DMS 273 treated with DMSO at 0.1 percent for 48 hours (cell line): ENCODE measurements at places on chromosomes 4 and X.

DNA sequence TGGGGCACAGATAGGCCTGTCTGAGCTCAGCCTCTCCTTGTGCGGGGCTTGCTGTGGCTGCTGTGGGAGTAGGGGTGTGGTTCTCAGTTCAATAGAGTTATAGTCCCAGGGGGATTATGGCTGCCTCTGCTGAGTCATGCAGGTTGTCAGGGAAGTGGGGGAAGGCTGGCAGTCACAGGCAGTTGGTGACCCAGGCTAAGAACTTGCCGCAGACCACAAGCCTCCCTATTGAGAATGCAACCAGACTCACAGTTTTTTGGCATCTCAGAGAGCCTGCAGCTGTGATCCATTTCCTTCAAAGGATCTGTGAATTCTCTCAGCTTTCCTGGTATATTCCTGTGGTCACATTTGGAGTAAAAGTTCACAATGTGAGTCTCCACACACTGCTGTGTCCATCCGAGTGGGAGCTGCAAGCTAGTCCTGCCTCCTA is 364.9 kb downstream of the ZNF674 start:
- no peak for DNase-seq

- no peak for DNase-seq
These were observed 1060.2 kb downstream of the TECRL start for GRCh38 chr4:63348735-63349673.

DNA sequence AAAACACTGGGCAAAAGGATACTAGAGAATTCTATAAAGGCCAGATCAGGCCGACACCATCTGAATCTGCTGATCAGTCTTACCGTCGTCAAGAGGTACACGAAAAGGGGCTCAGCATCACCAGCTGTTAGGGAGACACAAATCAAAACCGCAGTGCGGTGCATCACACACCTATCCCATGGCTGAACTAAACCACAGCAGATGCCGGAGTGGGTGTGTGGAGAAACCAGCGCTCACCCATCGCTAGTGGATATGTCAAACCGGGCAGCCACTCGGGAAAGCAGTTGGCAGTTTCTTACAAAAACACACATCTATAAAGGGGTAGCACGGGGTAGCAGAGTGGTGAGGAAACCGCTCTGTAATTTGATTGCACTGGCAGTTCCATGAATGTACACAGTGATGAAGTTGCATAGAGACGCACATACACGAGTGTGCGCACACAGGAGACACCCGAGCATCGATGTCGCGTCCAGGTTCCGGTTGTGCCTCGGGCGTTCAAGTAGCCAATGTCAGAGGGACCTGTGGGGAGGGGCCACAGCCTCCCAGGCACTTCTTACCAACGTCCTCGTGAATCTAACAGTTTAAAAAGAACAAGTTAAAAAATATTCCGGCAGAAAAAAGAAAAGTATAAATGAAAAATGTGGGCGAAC is 23.1 kb upstream of the CCNQ start:
- no peak for DNase-seq

DNA sequence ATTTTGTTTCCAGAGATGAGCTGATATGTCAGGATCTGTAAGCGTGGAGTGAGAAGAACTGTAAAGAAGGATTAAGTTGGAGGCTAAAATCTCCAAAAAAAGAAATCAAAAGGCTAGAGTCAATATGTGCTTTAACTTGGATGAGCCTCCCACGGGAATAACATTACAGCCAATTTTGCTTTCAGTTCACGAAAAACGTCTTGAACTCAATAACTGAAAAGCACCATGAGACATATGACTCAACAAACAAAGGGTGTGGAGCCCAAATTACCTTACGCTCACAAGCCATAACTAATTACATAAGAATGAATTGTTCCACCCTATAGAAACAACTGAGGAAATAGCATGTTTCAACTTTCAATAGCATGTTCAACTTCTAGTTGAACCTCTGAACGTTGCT is 22.3 kb downstream of the TMPRSS11D start:
- DNase-seq: no peak

GRCh38 chrX:50747471-50747900 is 66.5 kb downstream of the SHROOM4 start:
- DNase-seq: no peak

DNA sequence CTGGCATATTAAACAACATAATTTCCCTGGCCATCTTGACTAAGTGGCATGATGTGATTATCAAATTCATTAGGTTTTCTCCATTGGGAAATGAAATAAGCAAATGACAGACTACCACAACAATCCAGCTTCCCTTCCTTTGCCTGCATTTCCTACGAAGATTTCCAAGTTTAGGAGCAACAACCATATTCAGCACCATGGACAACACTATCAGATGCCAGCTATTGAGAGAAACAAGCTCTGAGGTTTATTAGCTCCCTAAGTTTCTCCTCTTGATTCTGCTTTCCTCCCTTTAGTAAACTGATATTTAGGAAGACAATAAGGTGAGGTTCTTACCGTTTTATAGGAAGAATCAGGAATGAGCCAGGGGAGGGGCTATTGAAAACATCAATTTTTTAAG is 36.2 kb downstream of the DCX start:
- no peak for DNase-seq

DNA sequence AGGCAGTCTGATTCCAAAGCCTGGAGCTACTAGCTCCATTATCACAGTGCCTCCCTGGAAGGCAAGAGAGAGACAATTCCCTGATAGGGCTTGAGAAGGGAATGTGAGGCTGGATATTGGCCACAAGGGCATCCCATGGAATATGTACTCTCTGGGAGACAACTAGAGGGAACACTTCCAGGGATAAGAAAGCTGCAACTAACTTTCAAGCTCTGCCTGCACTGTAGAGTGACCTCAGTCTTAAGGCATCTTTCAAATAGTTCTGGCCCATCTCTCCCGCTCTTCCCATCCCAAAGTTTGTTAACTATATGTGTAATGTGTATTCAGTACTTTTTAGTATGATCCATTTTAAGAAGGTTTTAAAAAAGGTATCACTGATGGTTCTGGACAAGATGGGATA is 13.1 kb upstream of the RNF212 start:
- no peak for DNase-seq

GRCh38 chr4:95204873-95205272 is 343.9 kb downstream of the UNC5C start:
- DNase-seq: no peak

GRCh38 chr4:159770969-159771368 is 668.1 kb downstream of the RAPGEF2 start:
- no peak for DNase-seq
